ENCODE measurements at places on chromosomes 11 and 22.

DNA sequence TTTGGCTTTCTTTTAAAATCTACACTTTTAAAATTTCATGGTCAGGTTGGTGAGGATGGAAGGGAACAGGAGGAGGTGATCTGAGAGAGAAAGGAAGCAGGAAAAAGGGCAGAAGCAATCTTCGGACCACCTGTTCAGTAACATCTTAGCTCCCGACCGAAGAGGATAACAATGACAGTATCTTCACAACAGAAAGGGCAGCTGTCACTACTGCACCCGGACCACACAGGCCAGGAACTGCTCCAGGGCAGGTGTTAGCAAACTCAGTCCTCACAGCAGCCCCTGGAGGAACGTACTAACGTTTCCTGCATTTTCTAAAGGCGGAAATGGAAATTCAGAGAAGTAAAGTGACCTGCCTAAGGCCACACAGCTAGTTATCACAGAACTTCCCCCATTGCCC lies 16.8 kb downstream of the PTPN5 start:
- no peak for DNase-seq

DNA sequence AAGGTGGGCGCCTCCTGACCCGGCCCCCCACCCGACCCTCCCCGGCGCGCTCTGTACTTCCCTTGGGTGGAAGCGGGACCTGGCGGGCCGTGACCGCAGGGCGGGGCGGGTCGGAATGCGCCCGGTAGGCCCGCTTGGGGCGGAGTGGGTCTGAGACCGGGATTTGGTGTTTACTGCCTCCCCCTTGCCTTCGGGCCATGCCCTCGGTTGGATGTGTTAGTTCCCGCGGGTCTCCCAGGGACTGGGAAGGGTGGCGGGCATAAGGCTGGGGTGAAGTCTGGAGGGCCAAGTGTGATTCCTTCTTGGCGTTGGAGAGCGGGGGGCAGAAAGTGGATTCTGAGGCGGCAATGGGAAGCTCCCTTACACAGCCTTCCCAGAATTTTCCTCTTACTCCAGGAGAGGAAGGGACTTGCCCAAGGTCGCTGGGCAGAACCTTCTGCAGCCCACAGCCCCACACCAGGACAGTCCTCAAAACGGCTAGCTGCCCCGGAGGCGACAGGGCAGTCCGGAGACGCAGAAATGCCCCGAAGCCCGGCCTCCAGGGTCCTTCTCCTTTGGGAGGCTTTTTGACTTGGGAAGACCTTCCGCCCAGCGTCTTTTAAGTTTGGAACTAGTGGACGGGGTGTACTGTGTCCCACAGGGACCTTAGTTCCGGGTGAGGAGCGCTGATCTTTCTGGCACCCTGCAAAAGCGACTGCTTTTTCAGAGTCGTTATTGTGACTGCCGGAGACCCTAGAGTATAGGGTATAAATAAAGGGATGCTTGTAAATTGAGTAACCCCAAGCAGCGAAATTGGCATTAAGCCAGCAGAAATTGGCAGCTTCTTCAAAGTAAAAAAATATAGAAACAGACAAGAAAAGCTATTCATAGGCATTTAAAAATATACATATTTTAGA lies 647 bp downstream of the SWAP70 start:
- peak; percentile 51 for DNase-seq

GRCh38 chr11:102776454-102776853 lies 4.0 kb downstream of the MMP10 start:
- DNase-seq, result no peak

- no peak for DNase-seq
These were observed 6.5 kb upstream of the IL10RA start for GRCh38 chr11:117979481-117980211.

DNA sequence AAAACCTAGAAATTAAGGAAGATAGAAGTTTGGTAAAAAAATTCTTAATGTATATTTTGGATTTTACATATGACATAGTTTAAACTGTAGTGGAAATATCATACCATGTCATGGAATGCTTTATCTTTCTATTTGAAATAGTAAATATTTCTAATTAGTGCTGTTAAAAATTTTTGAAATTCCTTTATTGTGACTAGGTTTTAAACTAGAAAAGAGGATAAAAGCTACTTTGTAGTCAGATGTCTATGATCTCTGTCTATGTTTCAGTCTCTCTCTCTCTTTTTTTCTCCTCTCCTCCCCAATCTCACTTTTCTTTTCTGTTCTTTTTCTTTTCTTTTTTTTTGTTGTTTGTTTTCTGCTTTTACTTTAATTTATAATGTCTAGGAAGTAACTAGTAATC lies 226.2 kb downstream of the TMEM135 start:
- no peak for DNase-seq

DNA sequence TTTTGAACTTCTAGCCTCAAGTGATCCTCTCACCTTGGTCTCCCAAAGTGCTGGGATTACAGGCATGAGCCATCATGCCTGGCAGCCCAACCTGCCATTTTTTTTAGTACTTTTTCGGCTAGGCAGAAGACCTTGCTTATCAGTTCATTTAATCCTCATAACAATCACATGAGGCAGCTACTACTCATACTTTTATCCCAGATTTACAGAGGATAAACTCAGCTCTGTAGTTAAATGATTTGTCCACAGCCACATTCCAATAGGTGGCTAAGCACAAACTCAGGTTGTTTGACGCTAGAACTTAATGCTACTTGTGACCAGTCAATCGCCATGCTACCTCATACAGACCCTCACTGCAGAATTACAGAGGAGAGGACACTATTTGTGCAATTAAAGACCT lies 28.1 kb downstream of the SBF2 start:
- DNase-seq, result no peak

- DNase-seq, result no peak
These were observed 231.7 kb upstream of the NARS2 start for GRCh38 chr11:78806214-78807004.

GRCh38 chr11:115164774-115165173 lies 339.4 kb downstream of the CADM1 start:
- DNase-seq, result no peak

DNA sequence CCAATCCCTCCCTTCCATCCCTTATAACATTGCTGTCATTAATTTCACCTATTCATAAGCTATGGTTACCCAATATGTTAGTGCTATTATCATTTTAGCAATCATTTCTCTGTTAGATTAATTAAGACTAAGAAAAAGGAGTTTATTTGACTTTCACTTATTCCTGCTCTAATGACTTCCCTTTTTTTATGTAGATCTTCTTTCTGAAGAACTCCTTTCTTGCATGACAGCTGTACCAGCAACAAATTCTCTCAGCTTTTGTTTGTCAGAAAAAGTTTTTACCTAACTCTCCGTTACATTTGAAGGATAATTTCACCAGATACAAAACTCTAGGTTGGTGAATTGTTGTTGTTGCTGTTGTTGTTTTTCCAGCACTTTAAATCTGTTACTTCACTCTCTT lies 28.6 kb upstream of the OR8B8 start:
- no peak for DNase-seq

- no peak for DNase-seq
These were observed 8.0 kb downstream of the SYT12 start for GRCh38 chr11:67030976-67031375.

DNA sequence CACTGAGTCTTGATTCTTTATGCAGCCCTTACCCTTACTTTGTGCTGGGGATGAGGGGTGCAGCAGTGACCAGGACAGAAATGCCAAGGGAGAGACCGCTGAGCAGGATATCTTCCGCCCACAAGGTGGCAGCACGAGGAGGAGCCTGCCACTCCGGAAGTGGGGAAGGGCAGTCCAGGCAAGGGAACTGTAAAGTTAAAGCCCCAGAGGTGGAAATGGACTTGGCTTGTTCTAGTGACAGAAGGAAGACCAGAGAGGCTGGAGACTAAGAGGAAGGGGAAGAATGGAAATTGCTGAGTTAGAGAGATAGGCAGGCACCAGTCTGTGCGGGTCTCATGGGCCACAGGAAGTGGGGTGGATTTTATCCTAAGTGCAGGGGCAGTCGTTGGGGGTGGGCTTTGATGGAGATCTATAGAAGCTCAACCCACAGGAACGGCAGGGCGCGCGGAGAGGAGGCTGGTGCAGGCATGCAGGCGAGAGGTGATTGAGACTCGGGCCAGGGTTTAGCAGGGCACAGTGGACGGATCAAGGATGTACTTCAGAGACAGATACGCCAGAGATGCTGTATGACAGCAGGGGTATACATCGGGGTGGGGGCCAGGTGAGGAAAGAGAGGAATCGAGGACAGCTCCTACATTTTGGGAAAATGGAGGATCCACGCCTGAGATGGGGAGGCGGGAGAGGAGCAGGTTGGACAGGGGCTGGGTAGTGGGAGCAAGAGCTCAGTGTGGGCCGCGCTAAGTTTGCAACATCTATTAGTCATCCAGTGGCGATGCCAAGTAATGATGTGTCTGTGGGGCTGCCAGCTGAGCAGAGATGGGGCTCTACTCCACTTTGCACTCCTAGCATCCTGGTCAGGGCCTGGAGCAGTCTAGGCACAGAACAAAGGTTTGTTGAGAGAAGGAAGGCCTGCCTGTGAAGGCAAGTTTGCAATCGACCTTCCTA lies 3.3 kb upstream of the GRK2 start:
- peak; percentile 68 for DNase-seq

DNA sequence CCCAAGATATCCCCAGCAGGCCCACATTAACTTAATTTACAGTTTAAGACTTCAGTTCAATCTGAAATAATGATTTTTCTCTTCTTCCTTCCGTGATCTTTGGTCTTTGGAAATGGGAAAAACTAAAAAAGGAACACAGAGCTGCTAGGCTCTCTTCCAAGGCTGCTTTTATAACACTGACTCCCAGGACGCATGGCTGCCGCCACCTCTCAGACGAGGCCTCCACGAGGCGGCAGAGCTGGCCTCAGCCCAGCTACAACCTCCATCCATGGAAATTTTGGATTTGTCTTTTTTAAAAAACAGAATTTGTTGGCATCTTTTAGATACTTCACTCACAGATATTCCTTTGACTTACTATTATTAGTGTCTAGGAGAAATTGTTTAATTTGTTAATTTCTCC lies 385.5 kb upstream of the SYN3 start:
- no peak for DNase-seq

GRCh38 chr11:36123336-36124101 lies 165.7 kb downstream of the COMMD9 start:
- no peak for DNase-seq

DNA sequence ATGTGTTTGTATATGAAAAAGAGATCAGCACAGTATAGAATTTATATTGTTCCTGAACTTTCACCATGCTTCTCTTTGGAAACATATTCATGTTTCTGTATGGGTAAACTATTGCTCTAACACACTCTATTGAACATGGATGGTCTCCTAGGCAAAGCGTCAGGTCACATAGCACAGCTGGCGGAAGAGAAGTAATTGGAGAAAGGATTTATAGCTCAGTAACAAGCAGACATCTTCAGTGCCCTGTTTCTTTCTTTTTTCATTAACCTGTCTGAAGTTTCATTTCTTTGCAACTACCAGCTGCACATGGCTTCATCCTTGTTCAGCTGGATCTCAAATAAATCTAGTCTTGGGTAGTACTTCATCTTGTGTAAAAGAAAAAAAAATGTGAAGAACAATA lies 84.4 kb upstream of the TRPC6 start:
- no peak for DNase-seq

DNA sequence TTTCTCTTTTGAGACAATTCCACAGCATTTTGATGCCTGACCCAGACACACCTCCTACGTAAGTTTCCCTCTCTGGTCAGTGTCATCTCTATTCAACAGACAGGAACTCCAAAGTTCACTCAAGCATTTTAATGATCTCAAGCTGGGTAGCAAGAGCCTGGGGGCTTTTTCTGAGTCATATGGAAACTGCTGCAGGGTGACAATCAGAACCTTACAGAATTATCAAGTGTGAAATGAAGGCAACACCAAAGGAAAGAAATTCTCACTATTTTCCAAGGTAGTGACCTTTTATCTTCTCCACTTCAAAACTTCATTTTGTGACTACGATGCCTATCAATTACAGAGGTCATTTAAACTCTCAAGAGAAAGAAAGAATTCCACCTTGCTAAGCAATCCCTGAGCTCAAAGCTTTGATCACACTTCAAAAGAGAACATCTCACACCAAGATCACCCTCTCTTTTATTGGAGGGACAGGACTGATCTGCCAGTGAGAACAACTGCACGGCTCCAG lies 229.0 kb upstream of the ZC3H12C start:
- no peak for DNase-seq

- no peak for DNase-seq
These were observed 124.4 kb upstream of the PGR start for GRCh38 chr11:101254037-101254436.

GRCh38 chr11:121282386-121282785 lies 10.2 kb upstream of the SC5D start:
- no peak for DNase-seq

DNA sequence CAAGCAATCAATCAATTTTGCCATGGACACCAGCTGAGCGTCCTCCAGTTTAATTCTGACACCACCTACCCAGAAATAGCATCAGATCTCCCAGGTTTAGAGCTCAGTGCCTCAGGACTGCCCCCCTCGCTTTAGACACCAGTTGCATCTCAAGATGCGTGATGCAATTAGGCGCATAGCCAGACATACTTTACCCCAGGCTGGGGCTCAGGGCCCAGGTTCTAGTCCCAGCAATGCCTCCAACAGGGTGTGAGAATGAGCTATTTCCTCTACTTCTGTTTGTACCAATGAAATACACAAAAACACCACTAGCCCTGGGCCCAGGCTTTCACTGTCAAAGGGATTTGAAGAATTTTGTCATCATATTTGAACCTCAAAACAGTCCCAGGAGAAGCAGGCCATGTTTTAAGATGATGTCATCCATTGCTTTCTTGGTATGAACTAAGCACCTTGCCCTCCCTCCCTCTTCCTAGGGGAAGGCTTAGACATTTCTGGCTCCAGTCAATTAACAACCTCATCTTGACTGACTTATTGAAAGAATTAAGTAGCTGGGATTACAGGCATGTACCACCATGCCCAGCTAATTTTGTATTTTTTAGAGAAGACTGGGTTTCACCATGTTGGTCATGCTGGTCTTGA lies 61.5 kb upstream of the INCENP start:
- DNase-seq, result no peak

- DNase-seq, result no peak
These were observed 13.3 kb downstream of the NNMT start for GRCh38 chr11:114309517-114309916.

- no peak for DNase-seq
These were observed 58.6 kb downstream of the UVRAG start for GRCh38 chr11:75873417-75874221.

DNA sequence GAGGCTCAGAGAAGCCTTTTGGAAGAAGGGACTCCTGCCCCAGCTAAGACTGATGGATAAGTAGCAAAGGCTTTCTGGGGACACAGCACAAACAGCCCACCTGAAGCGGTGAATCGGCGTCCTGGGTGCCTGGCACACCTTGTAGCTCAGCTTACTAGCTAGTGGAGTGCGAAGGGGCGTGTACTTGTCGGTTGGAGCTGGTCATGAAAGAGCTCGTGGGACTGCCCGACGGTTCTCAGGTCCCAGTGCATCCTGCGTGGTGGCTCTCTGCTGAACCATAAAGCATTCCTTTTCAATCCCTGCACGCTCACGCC lies 690 bp upstream of the UVRAG start:
- no peak for DNase-seq

Data from HS-27A (cell line).